ENCODE measurements at places on chromosomes 16 and 17.

DNA sequence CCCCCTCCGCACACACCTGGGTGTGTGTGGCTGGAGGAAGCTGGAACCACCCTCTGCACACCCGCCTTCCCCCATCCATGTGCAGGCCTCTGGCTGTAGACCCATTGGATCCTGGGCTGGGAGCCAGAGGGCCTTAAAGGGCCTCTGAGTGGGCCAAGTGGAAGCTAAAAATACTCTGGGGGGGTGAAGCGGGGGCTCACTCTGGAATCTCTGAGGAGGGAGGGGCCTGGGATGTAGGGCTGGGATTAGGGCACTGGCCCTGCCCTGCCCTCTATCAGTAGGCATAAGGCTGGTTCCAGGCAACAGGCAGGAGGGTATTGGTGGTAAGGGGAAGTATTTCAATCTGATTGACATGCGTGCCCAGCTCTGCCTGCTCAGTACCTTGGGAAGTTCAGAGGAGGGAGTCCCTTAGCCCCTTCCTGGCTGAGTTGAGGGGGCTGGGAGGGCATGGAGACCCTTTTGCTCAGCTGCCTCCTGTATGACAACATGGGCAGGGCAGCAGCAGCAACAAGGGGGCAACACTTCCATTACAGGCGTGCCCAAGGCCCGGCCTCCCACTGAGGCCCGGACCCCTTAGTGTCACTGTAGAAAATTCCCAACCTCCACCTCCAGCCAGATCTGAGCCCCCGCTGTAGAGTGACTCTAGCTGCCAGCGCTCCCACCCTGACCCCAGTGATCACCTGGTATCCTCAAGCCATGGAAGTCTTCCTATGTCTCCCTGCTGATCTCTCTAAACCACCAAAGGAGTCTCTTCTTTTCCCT, 5.2 kb downstream of the ITGA3 start:
- DNase-seq = no peak

DNA sequence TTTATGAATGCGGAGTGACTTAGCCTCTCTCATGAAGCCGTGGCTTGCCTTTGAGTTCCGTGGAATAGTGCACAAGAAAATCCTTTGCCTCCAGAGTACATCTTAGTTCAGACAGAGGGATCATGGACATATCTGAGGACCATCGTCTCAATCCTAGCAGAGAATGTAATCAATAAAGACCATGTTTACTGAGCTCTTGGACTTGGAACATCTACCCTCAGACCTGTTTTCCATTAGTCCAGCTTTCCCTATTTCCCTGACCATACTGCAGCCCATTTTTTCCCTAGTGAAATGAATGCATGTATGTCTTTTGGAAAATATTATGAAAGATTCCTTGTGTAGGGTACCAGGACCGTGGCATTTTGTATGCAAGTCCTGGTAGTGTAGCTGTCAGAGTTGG, 90.2 kb downstream of the PLCG2 start:
- DNase-seq = no peak

GRCh38 chr17:29039764-29040598, 3.0 kb upstream of the PIPOX start:
- no peak for DNase-seq

DNA sequence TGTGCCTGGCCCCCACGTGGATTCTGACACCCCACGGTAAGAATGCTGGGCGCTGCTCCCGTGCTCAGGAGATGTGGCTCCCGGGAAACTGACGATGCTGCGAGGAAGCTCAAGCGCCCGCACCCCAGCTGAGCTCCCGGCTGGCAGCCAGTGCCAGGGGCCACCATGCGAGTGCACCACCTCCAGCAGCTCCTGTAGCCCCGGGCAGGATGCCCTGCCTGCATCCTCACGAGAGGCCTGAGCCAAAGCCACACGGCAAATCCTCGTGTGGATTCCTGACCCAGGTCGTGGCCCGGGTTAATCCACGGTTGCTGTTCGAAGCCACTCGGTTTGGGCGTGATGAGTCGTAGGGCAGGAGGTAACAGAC, 11.6 kb upstream of the DPEP1 start:
- no peak for DNase-seq

GRCh38 chr17:76272541-76273444, 7.6 kb downstream of the UBALD2 start:
- peak; percentile 53 for DNase-seq

GRCh38 chr16:68468842-68469241, 20.5 kb upstream of the SMPD3 start:
- DNase-seq = no peak

DNA sequence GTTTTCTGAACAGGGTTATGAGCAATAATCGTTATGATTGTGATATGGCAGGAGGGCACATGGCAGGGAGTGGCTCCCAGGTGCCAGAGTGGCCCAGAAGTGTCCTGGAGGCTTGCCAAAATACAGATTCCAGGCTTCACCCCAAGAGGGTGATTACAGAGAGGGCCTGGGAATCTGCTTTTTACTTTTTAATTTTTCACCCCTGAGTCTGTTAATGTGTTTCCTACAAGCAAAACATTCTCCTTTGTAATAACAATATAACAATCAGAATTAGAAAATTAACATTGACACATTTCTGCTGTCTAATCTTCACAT, 212.4 kb downstream of the SNX29 start:
- no peak for DNase-seq

DNA sequence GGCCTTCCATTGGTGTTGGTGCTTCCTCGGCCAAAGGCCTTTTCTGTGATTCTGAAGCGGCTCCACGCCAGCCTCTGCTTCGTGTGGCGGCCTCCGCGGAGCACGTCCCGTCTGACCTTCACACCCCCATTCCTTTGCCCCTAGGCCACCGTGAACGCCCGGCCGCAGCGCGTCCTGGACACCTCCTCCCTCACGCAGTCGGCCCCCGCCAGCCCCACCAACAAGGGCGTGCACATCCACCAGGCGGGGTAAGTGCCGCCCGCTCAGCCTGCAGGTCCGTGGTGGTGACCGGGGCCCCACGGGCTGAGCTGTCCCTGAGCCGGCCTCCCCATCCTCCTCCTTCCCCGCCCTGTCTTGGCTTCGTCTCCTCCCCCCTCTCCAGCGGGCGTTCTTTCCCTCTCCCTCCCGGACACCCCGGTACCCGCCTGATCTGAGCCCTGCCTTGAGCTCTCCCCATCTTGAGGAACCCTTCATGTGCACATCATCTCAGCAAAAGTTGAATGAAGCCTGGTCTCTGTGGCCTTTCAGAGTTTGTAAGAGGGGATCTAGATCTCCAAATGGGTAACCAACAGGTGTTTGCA, 69.0 kb upstream of the CHMP6 start:
- DNase-seq = no peak

DNA sequence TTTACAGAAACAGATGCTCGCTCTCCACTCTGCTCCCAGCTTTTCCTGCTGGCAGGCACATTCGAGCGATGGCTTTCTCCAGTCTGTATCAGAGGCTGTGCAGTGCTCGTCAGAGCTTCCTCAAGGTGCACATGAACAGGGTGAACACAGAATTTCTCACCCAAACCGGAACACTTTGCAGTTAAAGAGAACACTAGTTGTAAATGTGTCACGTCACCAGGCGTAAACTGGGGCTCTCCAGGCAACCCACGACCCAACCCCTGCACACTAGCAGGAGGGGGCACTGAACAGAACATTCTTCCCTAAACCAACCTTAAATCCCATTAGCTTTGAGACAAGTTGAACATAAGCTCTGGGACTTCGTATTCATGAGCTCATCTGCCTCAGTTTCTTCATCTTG, 119.0 kb downstream of the RMI2 start:
- no peak for DNase-seq

DNA sequence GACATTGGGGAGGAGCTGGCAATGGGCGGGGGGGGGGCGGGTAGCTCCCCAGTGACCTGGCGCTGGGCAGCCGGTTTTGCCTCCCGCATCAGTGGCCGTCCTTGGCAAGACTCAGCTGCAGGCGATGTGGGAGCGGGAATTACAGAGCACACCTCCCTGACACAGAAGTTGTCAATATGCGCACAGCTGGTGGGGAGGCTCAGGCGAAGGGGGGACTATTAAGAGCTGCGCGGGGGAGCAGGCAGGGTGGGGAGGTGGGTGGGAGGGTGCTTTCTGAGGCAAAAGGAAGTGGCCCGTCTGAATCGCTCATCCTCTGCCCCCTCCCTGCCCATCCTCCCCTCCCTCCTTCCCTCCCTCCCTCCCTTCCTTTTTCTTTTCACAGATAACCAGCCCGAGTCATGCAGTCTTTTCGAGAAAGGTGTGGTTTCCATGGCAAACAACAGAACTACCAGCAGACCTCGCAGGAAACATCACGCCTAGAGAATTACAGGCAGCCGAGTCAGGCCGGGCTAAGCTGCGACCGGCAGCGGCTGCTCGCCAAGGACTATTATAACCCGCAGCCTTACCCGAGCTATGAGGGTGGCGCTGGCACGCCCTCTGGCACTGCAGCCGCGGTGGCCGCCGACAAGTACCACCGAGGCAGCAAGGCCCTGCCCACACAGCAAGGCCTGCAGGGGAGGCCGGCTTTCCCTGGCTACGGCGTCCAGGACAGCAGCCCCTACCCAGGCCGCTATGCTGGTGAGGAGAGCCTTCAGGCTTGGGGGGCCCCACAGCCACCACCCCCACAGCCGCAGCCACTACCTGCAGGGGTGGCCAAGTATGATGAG, 44.0 kb downstream of the SREBF1 start:
- no peak for DNase-seq

- DNase-seq = no peak
These were observed 50.8 kb downstream of the SDK2 start for GRCh38 chr17:73593249-73593965.

GRCh38 chr17:21291357-21291756, 6.8 kb downstream of the MAP2K3 start:
- DNase-seq = no peak

DNA sequence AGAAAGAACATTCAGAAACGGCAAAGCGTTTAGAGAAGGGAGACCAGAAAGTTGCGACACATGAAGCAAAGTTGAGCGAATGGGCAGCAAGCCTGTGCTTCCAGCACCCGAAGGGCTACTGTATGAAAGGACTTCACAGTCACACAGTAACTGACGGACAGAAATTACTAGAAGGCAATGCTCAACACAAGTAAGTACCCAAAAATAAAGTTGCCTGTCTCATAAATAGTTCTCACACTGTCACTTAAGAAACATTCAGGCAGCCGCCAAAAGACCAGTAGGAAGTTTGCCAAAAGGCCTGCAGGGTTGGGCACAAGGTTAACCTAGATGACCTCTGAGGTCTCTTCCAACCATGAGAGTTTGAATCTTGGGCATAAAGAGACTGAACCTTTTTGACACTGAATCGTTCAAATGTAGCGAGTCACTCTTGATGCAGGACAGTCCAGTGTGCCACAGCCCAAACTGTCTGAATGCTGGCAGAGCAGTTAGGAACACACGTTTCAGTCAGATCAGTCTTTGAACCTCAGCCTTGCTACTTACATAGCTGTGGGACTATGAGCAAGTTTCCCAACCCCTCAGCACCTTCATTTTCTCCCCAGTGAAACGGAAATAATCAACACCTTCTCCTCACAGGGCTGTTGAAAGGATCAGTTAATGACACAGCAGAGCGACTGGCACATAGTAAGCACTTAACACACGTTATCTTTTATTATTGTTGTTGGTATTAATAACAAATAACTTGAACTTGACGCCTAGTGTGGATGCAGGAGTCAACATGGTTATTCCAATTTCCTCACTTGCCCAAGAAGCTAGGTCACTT, 10.4 kb downstream of the NCBP3 start:
- no peak for DNase-seq

GRCh38 chr16:47359478-47359877, 101.4 kb downstream of the ITFG1 start:
- DNase-seq = no peak

DNA sequence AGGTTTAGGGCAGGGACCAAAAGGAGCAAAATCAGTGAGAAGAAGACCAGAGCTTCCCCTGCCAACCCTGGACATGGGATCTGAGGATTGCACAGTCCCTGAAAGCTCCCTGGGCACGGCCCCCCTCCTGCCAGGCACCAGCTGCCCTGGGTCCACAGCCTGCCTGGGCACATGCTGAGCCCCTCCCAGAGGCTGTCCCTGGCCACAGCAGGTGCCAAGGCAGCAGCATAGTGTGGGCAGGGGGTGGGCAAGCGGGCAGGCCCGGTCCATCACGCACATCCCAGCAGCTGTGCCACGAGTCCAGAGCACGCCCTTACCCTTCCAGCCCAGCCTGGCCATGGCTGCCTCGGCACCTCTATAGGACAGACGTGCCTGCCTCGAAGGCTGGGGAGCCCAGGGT, 12.7 kb downstream of the SCN4A start:
- no peak for DNase-seq

- DNase-seq = no peak
These were observed 27.9 kb downstream of the SDK2 start for GRCh38 chr17:73616120-73616872.

All from ecto neural progenitor cell (in vitro differentiated cells).